ENCODE measurements at places on chromosomes 3 and 15. TPM values are rescaled to one million over a fixed set of nuclear protein-coding genes. Genes with fewer than 3 reads are reported as not detected.

Gene ACY1
- 60.6 TPM for polyA plus RNA-seq

Gene PAQR9
- not detected for polyA plus RNA-seq

- no peak overlapping the region for H3K4me3 ChIP-seq
- H3K27ac ChIP-seq = no peak overlapping the region
- H3K36me3 ChIP-seq = no peaks in the 10 kb centered on the region
These were observed 69.6 kb downstream of the SEMA5B start for GRCh38 chr3:122957707-122958689.

DNA sequence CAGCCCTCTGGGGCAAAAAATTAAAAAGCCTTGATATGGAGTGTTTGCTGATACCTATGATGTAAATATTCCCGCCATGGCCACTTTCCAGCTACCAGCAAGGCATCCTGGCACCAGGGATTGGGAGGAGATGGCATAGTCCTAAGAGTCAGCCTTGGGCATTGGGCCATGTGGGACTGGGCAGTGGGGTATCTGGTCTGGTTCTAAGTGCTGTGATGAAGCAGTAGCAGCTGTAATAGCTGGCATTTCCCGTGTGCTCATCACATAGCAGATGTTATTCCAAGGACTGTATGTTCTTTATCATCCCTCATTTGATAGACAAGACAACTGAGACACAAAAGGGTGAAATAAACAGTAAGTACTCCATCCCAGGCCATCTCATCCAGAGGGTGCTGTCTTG, 6.9 kb upstream of the SACM1L start:
- H3K4me1 ChIP-seq = peaks cover 5% of the 10 kb centered on the region

Gene HRG
- polyA plus RNA-seq = not detected

GRCh38 chr3:20317616-20318015, 131.6 kb upstream of the SGO1 start:
- no peaks in the 10 kb centered on the region for H3K36me3 ChIP-seq
- DNase-seq = no peak
- H3K27ac ChIP-seq = no peak overlapping the region
- no peak overlapping the region for H3K4me3 ChIP-seq

DNA sequence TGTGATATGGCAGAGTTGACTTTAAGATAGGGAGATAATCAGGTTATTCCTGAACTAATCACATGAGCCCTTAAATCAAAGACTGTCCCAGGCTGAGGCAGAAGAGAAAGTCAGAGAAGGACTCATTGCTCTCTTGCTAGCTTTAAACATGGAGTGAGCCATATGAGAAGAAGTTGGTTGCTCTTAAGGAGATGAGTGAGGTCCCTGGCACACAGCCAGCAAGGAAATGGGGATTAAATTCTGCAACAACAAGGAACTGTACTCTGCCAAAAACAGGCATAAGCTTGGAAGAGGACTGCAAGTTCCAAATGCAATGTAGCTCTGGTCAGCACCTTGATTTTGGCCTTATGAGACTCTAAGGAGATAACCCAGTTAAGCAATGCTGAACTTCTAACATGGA, 457.0 kb downstream of the PLOD2 start:
- H3K36me3 ChIP-seq = no peaks in the 10 kb centered on the region
- H3K4me1 ChIP-seq = no peaks in the 10 kb centered on the region
- H3K27ac ChIP-seq = no peak overlapping the region
- H3K27me3 ChIP-seq = no peaks in the 10 kb centered on the region
